ENCODE measurements at places on chromosomes 7 and 10.

DNA sequence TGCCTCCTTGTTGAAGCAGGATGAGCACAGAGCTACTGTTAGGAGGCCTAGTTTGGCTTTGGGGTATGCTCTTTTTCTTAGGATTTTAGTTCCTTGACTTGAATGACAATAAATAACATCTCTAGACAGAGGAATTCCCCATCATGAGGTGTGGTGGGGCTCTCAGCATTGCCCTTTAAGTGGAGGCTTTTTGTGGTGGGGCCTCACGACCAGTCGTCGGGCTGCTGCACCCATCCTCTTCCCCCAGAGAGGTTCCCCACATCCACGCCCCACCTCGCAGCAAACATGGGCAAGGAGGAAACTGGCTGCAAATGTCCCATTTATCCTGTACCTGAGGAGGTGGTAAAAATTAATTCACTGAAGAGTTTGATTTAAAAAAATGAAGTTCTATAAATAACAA is 36.1 kb upstream of the TARP start:
- no peak for DNase-seq

DNA sequence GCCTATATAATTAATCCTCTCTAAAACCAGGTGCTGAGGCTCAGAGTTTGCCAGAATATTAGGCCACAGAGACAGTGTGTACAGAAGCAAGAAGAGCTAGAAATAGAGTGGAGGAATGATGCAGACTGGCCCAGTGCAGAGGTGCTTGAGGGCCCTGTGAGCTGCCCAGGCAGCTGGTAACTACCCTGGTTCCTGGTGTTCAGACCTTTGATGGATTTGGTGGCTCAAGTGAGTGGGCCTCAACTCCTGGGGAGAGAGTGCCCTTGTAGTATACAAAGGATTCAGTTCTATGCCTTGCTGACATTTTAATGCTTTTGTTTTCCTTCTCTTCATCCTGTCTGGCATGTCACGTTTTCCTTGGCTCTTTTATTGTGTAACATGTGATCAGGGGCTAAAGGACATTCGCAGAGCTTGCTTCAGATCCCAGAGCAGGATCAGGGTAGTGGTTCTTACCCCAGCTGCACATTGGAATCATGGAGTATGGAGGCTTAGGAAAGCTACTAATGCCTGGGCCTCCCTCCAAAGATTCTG is 20.0 kb downstream of the LRRC4 start:
- DNase-seq: no peak

GRCh38 chr10:11810313-11810766 is 12.8 kb upstream of the PROSER2 start:
- DNase-seq: no peak

DNA sequence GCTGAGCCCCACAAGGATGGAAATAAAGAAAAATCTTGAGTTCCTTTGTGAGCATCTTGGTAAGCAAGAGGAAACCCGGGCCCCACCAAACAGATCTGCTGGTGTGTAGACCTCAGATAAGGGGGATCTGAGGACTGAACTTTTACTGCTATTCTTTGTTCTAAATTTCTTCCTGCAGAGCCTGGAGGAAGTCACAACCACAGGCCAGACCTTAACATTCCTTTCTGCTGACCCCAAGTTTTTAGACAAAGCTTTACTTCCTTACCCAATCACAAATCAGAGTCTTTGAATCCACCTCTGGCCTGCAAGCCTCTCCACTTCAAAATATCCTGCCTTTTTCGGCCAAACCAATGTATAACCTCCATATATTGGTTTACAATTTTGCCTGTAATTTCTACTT is 352.6 kb upstream of the AUTS2 start:
- DNase-seq: no peak

GRCh38 chr7:90345595-90346335 is 751 bp upstream of the GTPBP10 start:
- DNase-seq: no peak

All from heart left ventricle (tissue), 16 donors.